ENCODE measurements at places on chromosomes 1 and 21.

DNA sequence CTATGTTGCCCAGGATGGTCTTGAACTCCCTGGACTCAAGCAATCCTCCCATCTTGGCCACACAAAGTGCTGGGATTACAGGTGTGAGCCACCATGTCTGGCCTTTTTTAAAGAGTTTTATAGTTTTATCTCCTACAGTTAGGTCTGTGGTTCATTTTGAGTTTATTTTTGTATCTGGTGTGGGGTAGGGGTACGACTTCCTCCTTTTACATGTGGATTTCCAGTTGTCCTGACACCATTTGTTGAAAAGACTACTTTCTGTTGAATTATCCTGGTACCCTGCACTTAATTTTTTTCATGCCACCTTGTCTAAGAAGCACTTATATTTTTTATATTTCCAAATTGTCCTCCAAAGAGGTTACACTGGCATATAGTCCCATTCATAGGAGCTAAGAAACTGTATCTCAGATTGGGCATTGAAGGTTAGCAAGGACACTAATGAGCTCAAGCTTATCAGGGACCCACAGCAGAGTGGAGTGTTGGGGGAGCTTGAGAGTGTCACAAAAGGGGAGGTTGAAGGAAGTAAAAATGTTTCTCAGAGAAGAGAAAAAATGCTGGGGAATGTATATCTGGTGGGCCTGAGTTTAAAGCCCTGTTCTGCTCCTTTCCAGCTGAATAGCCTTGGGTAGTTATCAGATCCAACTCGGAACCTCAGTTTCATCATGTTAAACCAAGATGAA, 23.4 kb upstream of the MEF2D start:
- ATAC-seq: no peak

- ATAC-seq: peak; percentile 29
Measured at GRCh38 chr1:56644919-56645676, at the start of gene PRKAA2. PRKAA2 (plus strand) TSS chr1:56645314; CDS start chr1:56645388, 74 bp downstream.

DNA sequence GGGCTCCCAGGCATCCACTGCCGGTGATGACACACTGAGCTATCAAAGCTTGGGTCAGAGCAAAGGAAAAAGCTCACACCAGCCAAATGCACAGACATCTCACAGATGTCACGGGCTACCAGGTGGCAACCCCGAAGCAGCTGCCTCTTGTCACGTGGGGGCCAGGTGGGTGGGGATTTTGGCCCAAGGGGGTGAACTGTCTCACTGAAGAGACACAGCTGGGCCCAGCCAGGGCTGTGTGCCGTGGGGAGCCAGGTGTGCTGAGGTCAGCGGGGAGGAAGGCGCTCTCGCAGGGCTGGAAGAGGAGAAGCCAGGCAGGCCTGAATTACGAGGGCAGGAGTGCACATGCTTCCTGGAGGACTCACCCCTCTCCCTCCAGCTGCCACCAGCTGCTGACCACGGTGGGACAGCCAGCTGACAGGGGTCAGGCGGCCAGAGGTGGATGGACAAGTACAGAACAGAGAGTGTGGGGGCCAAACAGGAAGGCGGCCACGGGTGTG, 32.4 kb downstream of the KCNN3 start:
- ATAC-seq: no peak

- ATAC-seq: no peak
Measured at GRCh38 chr1:111920221-111921024, 69.0 kb downstream of the KCND3 start.

GRCh38 chr1:79469139-79469538, 462.6 kb upstream of the ADGRL4 start:
- ATAC-seq: no peak

- ATAC-seq: no peak
Measured at GRCh38 chr1:57319165-57319564, 104.7 kb downstream of the DAB1 start.

DNA sequence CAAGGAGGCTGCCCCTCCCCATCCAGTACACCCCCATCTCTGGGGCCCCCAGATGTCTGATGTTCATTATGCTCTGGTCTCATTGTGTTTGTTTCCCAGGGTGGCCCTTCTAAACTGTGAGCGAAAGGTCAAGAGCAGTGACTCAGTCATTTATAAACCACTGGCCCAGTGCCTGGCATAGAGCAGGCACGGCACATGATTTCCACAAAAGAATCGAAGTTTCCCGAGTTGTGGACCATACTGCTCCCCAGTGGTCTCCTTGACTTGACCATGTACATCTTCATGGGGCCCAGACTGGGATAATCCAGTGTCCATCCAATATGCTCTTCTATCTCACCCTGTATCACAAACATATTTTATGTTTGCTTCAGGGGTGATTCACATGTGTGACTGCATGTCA, 153.3 kb downstream of the NR5A2 start:
- peak; percentile 24 for ATAC-seq

- ATAC-seq: no peak
Measured at GRCh38 chr1:81834921-81835698, 34.4 kb downstream of the ADGRL2 start.

DNA sequence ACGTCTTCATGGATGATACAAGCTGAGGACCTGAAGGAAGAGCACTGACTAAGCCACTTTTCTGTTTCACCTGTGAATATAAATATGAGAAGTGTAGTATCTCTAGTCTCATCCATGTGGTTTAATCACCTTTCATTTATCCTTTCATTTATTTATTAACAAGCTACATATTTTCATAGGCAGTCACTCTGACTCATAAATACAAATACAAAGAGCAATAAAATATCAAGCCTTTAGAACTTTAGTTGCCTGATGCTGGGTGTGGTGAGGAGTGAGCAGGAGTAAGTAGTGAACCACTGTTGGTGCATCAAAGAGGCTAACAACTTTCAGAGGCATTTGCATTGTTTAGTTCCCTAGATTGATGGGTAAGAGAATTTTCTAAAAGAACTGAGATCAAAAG, 269.0 kb upstream of the C1orf87 start:
- no peak for ATAC-seq

DNA sequence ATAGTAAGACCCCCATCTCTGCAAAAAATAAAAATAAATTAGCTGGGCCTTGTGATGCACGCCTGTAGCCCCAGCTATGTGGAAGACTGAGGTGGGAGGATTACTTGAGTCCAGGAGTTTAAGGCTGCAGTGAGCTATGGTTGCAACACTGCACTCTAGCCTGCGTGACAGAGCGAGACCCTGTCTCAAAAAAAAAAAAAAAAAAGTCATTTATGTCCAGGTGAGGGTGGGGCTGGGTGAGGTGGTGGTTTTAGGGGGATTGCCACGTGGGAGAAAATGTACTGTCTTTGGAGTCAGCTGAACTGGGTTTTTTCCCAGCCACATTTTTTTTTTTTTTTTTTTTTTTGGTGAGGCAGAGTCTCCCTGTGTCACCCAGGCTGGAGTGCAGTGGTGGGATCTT, 6.7 kb downstream of the PIK3CD start:
- ATAC-seq: peak; percentile 21

DNA sequence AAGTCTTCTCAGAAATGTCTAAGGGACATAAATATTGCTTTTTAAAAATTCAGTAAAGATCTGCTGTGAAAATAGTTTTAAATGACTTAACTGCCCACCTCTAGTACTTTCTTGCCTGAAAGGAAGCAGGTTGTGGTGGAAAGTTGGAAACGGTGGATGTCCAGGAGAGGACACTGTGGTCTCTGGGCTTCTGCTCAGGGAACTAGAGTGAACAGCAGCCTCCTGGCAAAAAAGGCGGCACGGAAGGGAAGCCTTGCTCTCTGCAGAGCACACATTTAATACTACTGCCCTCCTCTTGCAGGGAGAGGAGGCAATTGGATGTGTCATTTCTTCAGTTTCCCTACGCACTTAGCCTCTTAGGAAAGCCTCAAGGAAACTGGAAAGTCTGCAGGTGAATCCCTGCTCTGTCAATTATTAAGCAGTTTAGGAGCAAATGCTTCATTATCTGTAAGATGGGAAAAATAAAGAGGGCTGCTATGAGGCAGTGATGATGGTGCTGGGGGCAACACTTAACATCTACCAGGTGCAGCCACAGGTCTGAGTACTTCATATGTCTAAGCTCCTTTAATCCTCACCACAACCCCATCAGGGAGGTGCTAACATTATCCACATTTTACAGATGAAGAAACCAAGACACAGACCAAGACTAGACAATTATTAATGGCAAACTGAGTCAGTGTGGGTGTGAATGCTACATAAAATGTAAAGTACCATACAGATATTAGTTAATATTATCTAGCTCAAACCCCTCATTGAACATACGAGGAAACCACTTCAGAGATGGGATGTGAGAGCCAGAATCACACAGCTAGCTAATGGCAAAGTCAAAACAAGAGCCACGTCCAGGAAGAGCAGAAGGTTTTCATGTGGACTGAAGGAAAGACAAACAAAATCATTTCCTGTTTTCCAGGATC, 108.9 kb upstream of the ADAR start:
- ATAC-seq: no peak

GRCh38 chr1:173097001-173097400, 46.3 kb upstream of the TNFSF18 start:
- ATAC-seq: no peak

DNA sequence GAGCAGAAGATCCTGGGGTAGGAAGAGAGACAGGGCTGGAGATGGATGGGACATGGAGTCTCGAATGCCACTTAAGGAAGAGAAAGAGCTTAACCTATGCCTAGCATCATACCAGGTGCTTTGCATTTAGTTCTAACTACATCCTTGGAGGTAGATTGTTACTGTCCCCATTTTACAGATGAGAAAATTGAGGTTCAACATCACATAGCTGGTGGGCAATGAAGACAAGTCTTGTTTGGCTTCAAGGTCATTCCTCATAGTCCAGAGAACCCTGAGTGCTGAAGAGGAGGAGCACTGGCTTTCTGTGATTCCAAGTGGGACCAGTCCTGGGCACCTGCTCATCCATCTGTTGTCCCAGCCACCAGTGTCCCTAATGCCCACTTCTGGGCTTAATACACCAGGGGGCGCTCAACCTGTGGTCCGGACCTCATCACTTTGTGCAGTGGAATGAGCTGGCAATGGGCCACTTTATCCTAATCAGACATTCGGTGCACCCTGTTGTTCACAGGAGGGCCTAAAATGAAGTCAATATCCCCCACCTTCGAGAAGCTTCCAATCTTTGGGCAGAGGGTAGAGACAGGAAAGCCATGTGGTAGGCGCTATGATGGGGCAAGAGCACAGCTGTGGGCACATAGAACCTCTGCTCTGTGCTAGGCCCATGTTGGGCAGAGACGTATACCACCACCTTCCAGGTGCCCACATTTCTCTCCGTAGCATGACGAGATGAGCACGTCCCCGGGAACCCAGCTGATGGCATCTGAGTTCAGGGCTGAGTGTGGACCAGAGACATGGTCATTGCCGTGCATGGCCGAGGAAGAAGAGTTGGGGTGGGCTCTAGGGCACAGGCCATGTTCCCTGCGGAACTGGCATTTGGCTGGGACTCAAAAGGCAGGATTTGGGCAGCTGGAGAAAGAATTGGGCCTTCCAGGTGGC, 9.2 kb downstream of the RPS6KA1 start:
- no peak for ATAC-seq

- no peak for ATAC-seq
Measured at GRCh38 chr1:115893545-115893944, 52.6 kb upstream of the NHLH2 start.

DNA sequence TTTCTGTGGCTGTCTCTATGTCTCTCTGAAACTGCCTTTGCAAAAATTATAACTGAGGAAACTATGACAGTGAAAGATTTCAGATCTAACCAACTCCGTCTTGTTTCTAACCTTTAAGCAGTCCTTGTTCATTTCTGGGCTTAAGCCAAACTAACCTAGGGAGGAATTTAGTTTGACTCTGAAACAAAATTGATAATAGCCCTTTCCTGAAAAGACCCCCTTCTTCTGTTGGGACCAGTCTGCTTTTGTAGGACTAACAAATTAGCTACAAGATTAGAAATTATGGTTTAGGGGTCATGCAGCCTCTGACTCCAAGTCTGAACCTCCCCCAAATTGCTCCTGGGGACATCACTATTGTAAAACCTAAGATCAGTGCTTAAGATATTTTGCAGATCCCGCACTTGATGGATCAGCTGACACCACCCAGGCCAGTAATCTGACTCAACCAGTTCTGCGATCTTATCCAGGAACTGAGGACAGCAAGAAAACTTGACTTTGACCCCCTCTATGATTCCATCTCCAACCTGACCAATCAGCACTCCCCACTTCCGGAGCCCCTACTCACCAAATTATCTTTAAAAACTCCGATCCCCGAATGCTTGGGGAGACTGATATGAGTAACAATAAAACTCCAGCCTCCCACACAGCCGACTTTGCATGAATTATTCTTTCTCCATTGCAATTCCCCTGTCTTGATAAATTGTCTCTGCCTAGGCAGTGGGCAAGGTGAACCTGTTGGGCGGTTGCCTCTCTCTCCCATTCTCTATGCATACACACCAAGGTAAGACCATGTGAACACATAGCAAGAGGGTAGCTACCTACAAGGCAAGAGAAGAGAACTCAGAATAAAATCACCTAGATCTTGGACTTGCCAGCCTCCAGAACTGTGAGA, 11.1 kb upstream of the TRIM63 start:
- no peak for ATAC-seq

- ATAC-seq: no peak
Measured at GRCh38 chr1:169031566-169032224, 74.8 kb upstream of the ATP1B1 start.

DNA sequence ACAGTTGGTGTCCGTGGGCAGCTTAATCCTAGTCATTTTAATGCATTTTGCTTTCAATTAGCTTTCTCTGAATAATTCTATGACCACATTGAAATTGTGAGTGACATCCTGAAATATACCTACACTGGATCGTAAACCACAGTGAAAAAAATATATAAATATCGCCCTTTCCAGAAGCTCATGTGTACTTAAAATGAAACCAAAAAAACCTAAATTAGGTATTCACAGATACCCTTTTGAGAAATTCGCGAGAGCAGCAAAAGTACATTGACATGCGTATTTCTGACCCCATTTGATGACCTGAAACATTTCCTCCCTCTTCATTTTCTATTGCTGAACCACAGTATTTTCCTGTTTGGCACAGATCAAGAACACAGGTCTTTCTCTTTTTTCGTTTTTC, 253.8 kb downstream of the LTN1 start:
- peak; percentile 81 for ATAC-seq

DNA sequence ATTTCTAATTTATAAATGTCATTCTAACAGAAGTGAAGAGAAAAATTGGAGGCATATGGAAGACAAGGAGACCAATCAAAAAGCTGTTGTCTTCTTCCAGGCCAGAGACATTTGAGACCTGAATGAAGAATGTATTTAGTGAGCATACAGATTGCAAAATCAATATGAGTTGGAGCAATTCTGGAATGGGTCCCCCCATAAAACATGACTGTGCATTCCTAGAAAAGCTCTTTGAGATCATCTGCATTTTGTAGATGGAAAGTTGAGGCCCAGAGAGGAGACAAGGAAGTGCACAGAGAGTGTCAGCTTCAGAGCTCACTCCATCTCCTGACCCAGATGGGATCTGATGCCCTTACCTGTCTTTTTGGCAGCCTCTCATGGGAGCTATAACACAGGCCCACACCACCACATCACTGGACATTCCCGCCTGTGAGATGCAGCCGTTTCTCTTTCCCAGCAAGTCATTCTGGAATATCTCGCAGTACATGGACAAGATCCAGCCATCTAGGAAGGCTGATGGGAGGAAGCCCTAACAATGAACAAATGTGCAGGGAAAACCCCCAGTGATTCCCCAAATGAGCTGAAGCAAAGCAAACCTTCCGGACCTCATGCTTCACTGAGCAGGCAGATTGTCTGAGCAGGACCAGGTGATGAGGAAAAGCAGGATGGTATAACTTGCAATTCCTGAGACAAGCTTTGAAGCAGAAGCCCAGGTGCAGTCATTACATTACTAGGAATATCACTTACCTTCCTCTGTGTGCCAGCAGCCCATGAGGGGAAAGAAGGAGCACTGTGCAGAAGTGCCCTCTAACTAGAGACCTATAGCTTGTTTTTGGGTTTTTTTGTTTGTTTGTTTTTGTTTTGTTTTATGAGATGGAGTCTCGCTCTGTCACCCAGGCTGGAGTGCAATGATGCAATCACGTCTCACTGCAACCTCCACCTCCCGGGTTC, 445.6 kb downstream of the PLPP3 start:
- no peak for ATAC-seq

All from activated T-helper 17 cell treated with anti-CD3 and anti-CD28 coated beads, Interleukin-2, amount 50 U/mL, for 72 hours (primary cell).